Lower leg skin (tissue), 4 donors: ENCODE measurements at places on chromosomes 4 and X. TPM values are rescaled to one million over a fixed set of nuclear protein-coding genes. Genes with fewer than 3 reads are reported as not detected.

Gene GLOD5
- not detected for total RNA-seq

Gene RS1
- not detected for total RNA-seq

Gene SOWAHB
- 6.3 TPM for total RNA-seq

Gene PPARGC1A
- total RNA-seq = 3.4 TPM

Gene NOX1
- 1.9 TPM for total RNA-seq

Gene ERAS
- not detected for total RNA-seq

Gene MAGEA1
- not detected for total RNA-seq

Gene KLF8
- total RNA-seq = 48.1 TPM

Gene ACOX3
- total RNA-seq = 41.5 TPM

Gene MED28
- 10.1 TPM for total RNA-seq

Gene HTRA3
- 6.1 TPM for total RNA-seq

Gene RHOXF2B
- not detected for total RNA-seq

Gene UGT2A1
- total RNA-seq = 1.4 TPM

Gene GABRB1
- total RNA-seq = not detected

Gene GUCY1A1
- total RNA-seq = 12.9 TPM

Gene TMEM255A
- total RNA-seq = 3.1 TPM

Gene SGCB
- 9.0 TPM for total RNA-seq

Gene NHS
- total RNA-seq = 3.2 TPM

Gene NPY5R
- not detected for total RNA-seq

Gene TCEAL2
- 1.6 TPM for total RNA-seq

Gene ITGB1BP2
- 1.9 TPM for total RNA-seq

Gene CXorf66
- total RNA-seq = not detected

Gene SPANXD
- not detected for total RNA-seq

Gene CSN2
- total RNA-seq = not detected

Gene SULT1B1
- total RNA-seq = 0.19 TPM

Gene NAT8L
- 0.39 TPM for total RNA-seq

Gene DCLK2
- 1.8 TPM for total RNA-seq

Gene NDST4
- total RNA-seq = not detected

Gene F11
- not detected for total RNA-seq

Gene FAM184B
- total RNA-seq = 0.07 TPM

Gene CLDN24
- not detected for total RNA-seq

Gene SPANXN3
- not detected for total RNA-seq

Gene MAGEB17
- not detected for total RNA-seq

Gene TCP11X2
- not detected for total RNA-seq

Gene NAP1L3
- total RNA-seq = 2.3 TPM

Gene EREG
- 21.4 TPM for total RNA-seq

Gene IRAK1
- 67.4 TPM for total RNA-seq

Gene SMIM10L2A
- 1.3 TPM for total RNA-seq

Gene EIF4E
- 76.5 TPM for total RNA-seq

Gene IL13RA1
- total RNA-seq = 14.6 TPM
